ENCODE measurements at places on chromosomes 16 and 17.

- no peak for DNase-seq
Measured at GRCh38 chr16:4309833-4310266, 6.0 kb upstream of the GLIS2 start.

DNA sequence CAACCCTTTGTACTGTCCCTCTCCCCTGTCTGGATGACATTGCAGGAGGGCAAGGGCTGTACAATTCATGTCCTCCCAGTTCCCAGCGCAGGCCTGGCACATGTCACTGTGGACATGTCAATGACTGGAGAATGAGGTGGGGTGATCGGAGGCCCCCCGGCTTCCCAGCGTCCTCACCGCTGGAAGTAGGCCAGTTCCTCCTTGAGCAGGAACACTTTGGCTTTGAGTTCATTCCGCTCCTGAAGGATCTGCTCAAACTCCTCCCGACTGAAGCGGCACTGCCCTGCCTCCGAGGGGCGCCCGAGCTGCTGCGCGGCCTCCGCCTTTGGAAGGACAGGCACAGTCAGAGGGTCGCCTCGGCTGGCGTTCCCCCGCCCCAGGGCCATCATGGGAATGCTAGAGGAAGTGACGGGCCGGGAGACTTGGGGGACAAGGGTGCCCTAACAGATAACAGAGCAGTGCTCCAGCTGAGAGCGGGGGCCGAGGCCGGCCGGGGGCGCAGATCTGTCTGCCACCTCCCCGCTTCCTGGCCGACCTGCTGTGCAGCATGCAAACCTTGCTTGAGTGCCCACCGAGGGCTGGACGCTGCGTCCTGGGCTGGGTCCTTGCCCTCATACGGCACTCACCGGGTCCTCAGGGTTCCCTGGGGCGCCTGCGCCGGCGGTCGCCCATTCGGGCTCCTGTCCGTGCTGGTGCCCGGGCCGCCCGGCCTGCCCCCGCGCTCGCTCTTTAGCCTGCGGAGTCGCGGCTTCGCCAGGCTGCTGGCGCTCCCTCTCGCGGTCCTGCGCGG, 1.3 kb downstream of the RILP start:
- no peak for DNase-seq

GRCh38 chr17:63819131-63819530, 8.1 kb upstream of the PSMC5 start:
- no peak for DNase-seq

DNA sequence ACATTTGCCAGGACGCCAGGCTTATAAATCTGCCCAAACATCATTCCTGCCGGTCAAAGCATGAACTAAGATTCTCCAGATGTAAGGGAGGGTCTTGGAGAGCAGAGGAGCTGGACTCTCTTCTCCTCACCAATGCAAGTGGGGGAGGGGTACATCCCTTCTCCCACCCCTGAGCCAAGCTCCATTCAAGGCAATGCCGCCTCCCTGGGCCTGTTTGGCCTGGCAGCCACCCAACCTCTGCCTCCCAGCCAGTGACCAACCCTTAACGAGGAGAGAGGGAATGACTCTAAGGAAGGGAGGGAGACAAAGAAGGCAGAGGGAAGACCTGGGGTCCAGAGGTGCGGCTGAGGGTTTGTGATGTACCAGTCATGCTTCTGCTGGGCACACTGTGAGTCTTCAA, 13.8 kb downstream of the C17orf50 start:
- no peak for DNase-seq

DNA sequence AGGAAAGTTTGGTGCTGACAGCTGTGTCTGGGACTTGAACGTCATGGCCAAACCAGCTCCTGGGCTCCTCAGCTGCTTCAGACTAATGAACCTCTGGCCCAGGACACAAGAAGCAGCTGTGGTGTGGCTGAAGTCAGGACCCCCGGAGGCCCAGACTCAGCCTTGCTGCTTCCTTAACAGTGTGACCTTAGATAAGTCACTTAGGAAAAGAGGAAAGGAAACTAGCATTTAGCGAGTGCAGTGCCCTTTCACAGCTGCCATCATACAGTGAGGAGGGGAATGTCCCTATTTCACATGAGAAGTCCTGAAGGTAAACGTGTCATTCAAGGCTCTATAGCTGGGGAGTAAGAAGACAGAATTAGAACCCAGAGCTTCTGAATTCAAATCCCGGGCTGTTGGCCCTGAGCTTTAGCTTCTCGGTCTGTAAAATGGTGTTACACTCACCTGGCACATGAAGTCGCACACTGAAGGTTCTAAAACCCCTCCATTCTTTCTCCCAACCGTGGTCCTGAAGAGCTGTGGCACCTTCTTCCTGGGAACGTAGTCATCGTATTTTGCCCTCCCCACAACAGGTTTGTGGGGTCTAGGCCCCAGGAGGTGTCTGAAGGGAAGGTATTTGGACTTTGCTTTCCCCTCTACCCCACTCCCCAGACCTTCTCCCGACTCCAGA, 910 bp upstream of the RAMP2 start:
- no peak for DNase-seq

- no peak for DNase-seq
Measured at GRCh38 chr17:76007850-76008165, 7.2 kb downstream of the CDK3 start.

DNA sequence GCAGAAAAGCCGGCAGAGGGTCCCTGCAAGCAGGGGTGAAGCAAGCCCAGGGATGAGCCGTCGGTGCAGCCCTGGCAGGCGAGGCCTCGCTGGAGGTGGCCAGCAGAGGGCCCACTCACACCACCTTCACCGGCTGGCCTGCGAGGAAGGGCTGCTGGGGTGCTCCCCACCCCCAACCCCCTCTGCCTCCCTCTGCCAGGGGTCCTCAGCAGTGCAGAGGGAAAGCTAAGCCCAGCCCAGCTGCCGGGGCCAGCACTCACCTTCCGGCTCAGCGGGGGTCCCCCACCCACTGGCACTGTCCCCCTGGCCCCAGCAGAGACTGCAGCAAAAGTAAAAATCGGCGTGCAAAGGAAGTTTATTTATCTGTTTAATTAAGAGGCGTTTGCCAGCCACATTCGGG, 113.4 kb downstream of the ENGASE start:
- DNase-seq, result no peak

GRCh38 chr16:4115209-4115948, 863 bp downstream of the ADCY9 start:
- DNase-seq, result no peak

Measured in vagina (tissue), 2 donors.